CD4-positive, alpha-beta T cell treated with Interleukin-17A for 1 hour (primary cell): ENCODE measurements at places on chromosomes 4 and X.

GRCh38 chr4:140645196-140645595 is 76.4 kb upstream of the UCP1 start:
- no peak for DNase-seq

- no peak for DNase-seq
Measured at GRCh38 chr4:150546286-150546685, 35.7 kb upstream of the MAB21L2 start.

- no peak for DNase-seq
Measured at GRCh38 chrX:85988353-85988752, 59.0 kb downstream of the CHM start.

- DNase-seq, result no peak
Measured at GRCh38 chrX:104435249-104435648, 130.8 kb upstream of the IL1RAPL2 start.

DNA sequence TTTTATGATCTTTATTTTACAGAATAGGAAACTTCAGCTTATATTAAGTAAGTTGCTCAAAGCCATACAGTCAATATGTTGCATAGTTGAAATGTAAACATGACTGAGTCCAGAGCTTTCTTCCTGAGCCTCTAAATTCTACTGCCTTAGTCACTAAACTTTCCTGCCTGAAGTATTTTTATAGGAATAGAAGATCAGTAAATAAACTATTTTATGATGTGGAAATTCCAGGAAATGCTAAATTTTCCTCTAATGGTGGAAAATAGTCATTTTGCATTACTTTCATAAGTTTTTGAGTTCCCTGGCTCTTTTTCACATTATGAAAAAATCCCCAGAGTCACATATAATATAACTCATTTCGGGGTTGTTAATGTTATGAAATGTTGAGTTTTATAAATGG is 182.8 kb downstream of the BANK1 start:
- no peak for DNase-seq

GRCh38 chrX:45761920-45762319 is 561.2 kb upstream of the DIPK2B start:
- no peak for DNase-seq

DNA sequence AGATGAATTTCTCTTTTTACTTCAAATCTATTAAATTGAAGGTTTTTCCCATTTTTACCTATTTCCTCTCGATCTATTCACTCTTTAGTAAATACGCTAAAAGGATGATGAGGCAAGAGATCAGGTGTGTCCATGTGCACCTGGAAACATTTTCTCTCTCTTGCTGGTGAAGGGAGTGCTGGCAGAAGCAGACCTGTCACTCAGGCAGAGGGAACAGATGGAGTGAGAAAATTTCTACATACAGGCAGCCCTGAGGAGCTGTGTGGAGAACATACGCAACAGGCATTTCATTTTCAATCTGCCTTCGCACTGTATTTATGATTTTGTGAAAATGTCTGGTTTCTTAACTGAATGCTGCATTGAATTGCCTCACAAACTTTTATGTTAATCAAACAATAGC is 249.5 kb downstream of the GPM6A start:
- no peak for DNase-seq

- no peak for DNase-seq
Measured at GRCh38 chrX:101931136-101931487, 715 bp downstream of the ZMAT1 start.

DNA sequence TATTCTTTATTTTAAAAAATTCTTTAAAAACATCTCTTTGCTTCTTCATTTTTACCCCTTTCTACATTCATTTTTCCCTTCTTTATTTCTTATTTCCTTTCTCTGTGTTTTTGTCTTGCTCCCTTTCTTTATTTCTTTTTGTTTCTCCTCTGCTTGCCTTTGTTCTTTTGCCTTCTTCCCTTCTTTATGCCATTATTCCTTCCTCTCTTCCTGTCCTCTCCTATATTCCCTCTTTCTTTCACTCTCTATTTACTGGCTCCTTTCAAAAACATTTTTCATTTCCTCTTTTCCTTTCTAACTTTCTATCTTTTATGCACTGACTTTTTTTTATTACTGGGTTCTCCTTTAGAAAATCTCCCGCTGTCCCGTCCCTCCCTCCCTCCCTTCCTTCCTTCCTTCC is 102.2 kb downstream of the RBMX2 start:
- DNase-seq, result no peak

DNA sequence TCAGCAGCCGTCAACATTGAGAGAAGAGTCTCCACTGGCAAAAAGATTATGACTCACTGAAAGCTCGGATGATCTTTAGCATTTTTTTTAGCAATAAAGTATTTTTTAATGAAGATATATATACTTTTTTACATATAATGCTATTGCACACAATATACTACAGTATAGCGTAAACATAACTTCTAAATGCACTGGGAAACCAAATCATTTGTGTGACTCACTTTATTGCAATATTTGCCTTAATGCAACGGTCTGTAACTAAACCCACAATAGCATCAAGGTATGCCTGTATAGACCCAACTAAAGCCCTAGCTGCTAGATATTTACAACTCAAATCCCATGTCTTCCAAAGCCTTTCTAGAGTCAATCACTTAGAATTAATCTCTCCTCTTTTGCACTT is 52.3 kb upstream of the EDNRA start:
- no peak for DNase-seq

- DNase-seq, result no peak
Measured at GRCh38 chr4:57412259-57413054, 302.3 kb upstream of the IGFBP7 start.

DNA sequence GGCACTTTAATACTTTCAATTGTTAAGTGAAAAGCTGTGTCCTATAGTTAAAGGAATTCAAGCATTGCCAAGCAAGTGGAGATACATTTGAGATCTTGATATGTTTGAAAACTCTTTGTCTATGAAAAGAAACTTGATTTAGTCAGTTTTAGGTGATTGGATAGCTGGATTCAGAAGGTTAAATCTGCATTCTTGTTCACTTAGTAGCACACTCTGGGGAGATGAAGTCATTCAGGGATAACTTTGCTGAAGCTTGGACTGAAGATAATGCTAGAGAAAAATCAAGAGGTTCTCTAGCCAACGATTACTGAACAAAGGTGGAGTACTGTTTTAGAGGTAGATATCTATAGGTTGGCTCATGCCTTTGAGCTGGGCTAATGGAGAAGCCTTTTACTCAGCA is 90.6 kb downstream of the DCAF8L2 start:
- DNase-seq, result no peak

- DNase-seq, result no peak
Measured at GRCh38 chr4:24923550-24923949, 10.7 kb upstream of the CCDC149 start.

DNA sequence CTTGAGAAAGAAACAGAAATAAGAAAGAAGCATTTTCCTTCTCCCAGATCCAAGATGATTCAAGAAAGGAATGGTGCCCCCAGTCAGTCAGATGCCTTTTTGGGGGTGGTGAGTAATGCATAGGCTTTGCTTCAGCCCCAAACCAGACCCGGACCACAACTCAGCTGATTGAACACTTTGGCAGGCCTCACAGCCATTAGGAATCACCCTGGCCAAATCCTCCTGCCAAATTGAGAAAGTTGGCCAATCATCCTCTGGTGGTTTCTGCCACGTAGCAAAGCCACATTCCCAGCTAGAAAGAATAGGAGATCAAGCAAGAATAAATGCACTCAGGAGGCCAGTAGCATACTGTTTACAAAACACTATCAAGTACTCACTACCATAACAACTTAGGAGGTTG is 33.7 kb downstream of the FRMD7 start:
- no peak for DNase-seq
